ENCODE measurements at places on chromosomes 4 and X. TPM values are rescaled to one million over a fixed set of nuclear protein-coding genes. Genes with fewer than 3 reads are reported as not detected.

GRCh38 chrX:39519030-39519488 is 578.7 kb downstream of the BCOR start:
- no peaks in the 10 kb centered on the region for H3K4me1 ChIP-seq
- H3K36me3 ChIP-seq = no peaks in the 10 kb centered on the region
- no peak overlapping the region for H3K27ac ChIP-seq
- H3K4me3 ChIP-seq = no peak overlapping the region
- no peaks in the 10 kb centered on the region for H3K27me3 ChIP-seq
- DNase-seq = no peak

The RWDD4 gene
- 9.9 TPM for total RNA-seq

DNA sequence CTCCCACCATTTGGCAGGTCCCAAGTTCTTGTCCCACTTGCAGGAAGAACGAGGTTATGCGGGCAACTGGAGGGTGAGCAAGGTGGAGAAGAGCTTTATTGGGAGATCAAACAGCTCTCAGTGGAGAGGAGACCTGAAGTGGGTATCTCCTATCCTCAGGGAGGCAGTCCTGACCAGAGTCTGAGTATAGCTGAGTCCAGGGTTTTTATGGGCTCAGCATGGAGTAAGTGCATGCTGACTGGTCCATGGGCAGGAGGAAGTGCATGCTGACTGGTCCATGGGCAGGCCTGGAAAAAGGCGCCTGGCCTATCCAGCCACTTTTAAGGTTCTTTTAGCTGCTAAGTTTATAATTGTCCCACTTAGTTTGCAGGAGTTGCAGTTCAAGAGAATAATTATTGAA is 7.4 kb upstream of the HNRNPD start:
- no peak overlapping the region for H3K4me3 ChIP-seq
- no peak overlapping the region for H3K27ac ChIP-seq
- H3K36me3 ChIP-seq = peaks cover 4% of the 10 kb centered on the region
- H3K27me3 ChIP-seq = peaks cover 3% of the 10 kb centered on the region

The IBSP gene
- total RNA-seq = not detected

DNA sequence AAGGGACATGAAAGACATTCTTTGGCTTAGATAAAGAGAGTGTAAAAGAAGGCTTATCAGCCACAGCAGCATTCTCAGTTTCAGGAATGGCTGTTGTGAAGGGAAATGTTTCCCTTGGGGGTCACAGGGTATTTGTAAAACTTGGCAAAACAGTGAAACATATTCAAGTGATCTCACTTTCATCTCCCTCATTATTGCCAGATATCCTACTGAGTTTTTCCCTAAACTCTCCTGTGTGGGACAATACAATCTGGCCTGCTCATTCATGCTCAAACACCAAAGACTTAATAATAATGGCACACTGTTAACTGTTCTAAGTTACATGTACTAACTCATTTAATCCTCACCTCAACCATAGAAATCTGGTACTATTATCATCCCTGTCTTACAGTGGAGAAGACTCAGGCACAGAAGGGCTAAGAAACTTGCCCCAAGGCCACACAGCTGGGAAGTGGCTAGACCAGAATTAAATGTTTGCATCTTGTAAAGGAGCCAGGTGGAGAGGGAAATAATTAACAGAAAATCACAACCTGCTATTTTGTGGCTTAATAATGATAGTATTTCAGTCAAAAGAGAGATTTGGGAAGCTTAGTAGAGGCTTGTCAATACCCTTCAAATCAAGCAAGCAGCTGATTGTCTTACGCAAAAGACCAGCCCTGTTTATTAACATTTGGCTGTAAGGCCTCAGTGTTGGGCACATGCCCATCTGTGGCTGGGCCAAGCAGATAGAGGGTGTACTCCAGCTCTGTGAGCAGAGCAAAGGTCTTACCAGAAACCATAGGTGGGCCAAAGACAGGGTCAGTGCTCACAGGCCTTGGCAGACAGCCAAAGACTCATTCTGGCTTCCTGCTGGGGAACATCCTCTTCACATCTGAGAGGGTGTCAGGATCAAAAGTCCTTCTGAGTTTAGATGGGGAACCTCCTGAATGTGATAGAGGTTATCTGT is 17.3 kb downstream of the SMPX start:
- H3K36me3 ChIP-seq = no peaks in the 10 kb centered on the region
- no peak overlapping the region for H3K4me3 ChIP-seq
- no peak overlapping the region for H3K27ac ChIP-seq
- no peaks in the 10 kb centered on the region for H3K27me3 ChIP-seq

DNA sequence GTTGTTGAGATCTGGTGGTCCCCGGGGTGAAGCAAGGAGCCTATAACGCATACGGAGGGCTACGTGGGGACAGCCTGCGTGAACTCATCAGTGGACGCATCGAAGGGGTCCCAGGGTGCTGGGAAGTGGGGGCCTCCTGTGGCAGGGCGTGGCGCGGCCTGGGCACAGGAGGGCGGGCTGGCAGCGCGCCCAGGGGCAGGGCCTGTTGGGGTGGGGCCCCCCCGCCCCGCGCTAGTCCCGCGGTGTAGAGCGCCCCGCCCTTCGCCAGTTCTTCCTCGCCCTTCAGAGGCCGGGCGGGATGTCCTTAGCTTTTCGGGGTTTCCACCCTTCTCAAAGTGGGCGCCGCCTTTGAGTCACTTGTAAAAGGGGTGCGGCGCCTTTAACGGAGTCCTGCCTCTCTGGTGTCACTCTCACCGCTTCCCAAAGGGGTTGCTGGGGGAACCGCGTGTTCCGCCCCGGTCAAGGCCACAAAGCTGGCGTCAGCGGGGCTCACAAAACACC is 632 bp downstream of the PLP2 start:
- no peaks in the 10 kb centered on the region for H3K27me3 ChIP-seq
- H3K27ac ChIP-seq = peak overlapping the region; percentile 73
- peaks cover 11% of the 10 kb centered on the region for H3K36me3 ChIP-seq
- peak overlapping the region; percentile 74 for H3K4me3 ChIP-seq
- peaks cover 15% of the 10 kb centered on the region for H3K4me1 ChIP-seq

- no peak overlapping the region for H3K27ac ChIP-seq
- H3K27me3 ChIP-seq = no peaks in the 10 kb centered on the region
- no peak overlapping the region for H3K4me3 ChIP-seq
- DNase-seq = no peak
These were observed 337.4 kb downstream of the ARHGAP10 start for GRCh38 chr4:148069086-148069894.

GRCh38 chr4:82467471-82467870 is 37.1 kb downstream of the ENOPH1 start:
- H3K4me1 ChIP-seq = no peaks in the 10 kb centered on the region
- H3K27me3 ChIP-seq = no peaks in the 10 kb centered on the region
- peaks cover 5% of the 10 kb centered on the region for H3K36me3 ChIP-seq
- no peak for DNase-seq
- no peak overlapping the region for H3K4me3 ChIP-seq
- H3K27ac ChIP-seq = no peak overlapping the region

GRCh38 chrX:53674581-53674980 is 11.9 kb downstream of the HUWE1 start:
- DNase-seq = no peak
- no peaks in the 10 kb centered on the region for H3K27me3 ChIP-seq
- H3K4me1 ChIP-seq = peaks cover 12% of the 10 kb centered on the region
